ENCODE measurements at places on chromosomes 1 and 21.

DNA sequence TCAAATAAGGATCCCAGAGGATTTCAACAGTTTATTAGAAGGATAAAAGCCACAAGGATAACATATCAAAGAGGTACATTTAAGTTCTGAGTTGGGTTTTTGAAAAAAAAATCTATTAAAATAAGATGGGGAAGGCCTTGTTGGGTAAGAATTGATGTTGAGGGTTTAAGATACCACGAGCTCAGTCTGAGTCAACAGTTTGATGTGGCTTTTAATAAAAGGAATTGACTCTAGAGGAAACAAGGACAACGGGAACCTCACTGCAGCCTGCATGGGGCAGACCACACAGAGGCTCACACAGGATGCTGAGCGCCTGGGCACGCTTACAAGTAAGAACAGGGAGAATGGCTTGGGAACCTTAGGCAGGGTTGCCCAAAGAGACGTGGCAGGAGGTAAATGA is 107.5 kb downstream of the TIAM1 start:
- DNase-seq = no peak

DNA sequence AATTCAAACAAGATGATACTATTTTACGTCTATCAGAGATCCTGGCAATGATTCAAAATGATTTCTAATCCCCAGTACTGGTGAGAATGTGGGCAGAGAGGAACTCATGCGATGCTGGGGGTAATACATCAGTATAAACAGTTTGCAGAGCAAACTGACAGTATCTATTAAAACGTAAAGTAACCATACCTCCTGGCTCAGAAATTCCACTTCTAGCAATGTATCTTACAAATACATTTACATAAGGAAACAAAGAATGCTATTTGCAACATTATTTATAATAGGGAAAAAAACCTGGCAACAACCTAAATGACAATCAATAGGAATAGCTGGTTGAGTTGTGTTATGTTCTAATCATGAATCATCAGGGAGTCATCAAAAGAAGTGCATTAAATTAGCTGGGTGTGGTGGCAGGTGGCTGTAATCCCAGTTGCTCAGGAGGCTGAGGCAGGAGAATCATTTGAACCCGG is 15.9 kb downstream of the RCAN1 start:
- DNase-seq = no peak

- DNase-seq = peak; percentile 66
Observed at GRCh38 chr1:12619792-12620487, 1.9 kb upstream of the DHRS3 start.

GRCh38 chr1:219177363-219177762 is 3.7 kb downstream of the LYPLAL1 start:
- no peak for DNase-seq

DNA sequence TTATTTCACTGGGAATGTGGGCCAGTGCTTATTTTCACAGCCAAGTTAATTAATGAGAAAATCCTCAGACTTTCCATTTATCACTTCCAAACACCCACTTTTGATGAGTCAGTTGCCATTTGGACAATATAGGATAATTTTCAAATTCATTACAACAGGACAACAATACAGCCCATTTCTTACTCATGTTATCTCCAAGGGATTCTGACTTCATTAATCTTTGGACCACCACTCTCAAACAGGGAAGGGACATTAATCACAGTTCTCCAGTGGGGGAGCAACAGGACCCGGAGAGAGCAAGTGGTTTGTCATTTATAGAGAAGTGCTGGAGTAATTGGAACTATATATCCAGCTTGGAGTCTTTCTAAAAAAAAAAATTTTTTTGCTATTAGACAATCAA is 38.7 kb downstream of the JUN start:
- DNase-seq = no peak

DNA sequence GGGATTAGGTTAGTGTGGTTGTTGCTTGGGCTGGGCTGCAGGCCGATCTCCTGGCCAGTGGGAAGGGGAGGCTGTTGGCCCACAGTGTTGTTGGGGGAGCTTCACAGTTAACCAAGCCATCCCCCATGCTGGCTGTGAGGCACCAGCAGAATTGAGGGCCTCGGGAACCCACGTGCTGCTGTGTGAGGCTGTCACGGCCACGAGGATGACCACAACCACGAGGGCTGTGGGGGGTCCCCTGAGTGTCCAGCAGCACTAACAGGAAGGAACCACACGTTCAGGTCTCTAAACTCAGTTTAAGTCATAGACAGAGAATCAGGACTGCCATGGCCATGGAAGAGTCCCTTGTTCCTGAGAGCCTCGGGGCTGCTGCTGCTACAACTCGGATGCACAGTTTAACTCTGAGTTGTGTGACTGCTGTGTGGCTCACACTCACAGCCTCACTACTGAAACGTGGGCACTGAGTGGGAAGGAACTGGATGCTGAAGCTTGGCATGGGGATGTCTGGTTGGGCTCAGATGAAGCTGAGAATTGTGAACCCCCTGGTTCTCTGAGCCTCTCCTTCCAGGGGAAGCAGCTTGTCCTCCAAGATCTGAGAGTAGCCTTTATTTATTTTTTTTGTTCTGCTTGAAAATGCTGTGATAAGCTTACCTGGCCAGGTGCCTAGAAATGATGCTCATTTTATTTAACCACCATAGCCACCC is 4.8 kb upstream of the MMEL1 start:
- DNase-seq = no peak

- no peak for DNase-seq
Observed at GRCh38 chr21:33115631-33116510, 45.9 kb downstream of the OLIG1 start.

DNA sequence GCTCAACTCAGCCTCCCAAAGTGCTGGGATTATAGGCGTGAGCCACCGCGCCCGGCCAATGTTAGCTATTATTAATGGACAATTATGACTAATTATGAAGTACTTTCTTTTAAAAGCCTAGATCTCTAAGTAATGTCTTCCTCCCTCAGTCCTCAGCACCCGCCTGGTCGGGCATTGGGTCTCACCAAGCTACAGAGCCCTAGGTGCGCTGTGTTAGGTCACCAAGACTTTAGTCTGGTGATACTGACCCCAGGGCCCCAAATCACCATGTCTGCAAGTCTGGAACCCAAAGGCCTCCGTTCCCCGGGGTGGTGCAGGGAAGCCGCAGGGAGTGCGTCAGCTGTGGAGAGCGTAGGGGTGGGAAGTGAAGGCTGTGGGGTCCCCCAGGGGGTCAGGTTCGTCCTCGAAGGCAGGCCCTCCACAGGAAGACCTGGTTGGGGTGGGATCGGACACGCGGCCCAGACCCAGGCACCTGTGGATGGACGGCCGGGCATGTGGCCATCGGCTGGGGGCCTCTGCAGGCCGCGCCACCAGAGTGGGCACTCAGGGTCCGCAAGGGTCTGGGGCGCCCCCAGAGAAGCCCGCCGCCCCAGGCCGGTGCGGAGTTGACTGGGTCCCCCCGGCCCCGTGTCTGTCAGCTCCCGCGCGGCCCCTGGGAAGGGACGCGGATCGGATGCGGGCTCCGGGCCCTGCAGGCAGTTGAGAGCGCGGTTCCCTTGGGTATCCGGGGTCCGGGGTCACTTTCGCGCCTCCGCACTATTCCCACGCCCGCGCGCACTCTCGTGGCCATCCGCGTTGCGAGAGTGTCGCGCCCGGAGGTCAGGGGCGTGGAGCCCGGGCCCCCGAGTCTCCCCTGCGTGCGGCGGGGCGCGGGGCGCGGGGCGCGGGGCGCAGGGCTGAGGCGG is 710 bp upstream of the PDXK start:
- no peak for DNase-seq

DNA sequence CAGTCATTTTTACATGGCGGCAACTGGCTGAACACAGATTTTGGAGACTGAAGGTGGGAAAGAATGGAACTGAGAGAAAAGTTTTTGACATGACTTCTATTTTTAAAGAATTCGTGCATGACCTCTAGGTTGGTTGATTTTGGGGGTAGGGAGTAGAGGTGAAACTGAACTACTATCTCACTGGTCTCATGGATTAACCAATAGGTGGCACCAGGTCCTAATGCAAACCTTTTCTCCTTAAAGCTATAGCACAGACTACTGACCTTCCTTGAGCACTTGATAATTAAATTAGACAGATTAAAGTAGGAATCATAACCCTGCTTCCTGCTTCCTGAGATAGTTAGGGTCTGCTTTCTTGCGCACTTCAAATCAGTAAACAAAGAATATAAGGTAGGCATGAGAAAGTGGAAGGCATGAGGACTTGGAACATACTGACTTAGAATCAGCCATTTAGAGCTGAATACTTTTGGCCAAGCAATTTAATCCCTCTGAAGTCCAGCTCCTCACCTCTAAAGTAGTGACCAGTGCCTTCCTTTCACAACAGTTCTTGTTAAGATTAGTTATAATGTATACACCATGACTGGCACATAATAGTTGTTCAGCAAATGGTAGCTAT is 206.0 kb downstream of the CENPF start:
- no peak for DNase-seq

GRCh38 chr1:81834921-81835698 is 34.4 kb downstream of the ADGRL2 start:
- no peak for DNase-seq

DNA sequence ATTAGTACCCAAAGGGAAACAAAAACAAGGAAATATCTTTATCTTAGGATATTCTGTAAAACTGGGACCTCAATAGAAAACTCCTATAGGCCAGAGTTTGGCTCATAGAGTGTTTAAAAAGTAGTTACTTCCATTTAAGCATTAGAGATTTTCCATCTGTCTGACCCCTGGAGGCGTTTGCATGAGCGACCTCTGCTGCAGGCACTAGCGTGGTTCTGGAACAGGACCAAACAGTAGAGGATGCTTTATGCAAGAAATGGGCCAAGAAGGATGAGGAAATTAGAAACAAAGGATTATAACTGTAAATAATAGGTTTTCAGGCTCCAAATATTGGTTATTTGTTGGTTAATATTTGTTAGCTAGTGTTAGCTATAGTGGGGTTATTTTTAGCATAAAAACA is 5.7 kb downstream of the ZBTB40 start:
- no peak for DNase-seq

- DNase-seq = no peak
Observed at GRCh38 chr21:45507523-45507875, 34.7 kb downstream of the SLC19A1 start.

DNA sequence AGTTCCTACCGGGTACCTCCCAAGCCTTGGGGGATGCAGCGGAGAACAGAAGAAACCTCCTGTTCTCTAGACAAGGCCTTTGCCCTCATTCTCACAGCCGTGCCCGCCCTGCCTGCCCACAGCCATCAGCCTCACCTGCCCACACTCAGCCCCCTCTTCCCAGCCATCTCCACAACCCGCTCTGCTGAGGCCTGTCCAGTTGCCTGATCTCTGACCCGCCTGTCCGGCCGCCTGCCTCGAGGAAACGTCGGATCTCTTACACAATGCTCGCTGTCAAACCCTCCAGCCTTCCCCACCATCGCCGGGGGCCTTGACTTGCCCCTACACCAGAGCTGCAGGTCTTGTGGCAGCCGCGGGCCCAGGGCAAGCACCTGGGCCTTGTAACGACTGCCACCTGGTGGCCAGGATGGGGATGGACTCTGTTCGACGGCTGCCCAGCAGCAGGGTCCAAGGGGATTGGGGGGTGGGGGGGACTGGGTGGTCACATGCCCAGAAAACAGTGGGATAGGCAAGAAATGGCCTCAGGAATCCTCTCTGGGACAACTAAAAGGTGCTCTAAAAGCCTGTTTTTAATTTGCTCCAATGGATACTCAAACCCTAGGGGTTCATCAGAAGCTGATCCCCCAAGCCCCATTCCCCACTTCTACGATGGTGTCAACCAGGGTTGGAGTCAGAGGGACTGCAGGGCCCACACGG is 31.0 kb downstream of the SLC45A1 start:
- peak; percentile 56 for DNase-seq

DNA sequence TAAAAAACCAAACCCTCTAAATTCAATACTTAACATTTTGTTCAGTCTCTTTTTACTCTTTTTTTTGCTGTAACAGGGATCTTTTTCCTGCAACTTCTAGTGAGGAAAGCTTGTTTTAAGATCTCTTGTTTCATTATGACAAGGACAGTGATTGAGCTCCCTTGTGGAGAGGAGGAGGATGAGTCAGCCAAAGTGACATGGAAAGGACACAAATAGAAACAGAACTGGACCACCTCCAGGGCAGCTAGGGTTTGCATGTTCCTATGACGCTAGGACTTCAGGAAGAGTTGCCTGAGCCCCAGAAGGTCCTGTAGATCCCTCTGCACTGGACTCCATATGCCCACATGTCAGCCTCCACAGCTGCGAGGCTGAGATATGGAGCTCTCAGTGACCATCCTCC is 212.6 kb upstream of the FAM78B start:
- DNase-seq = no peak

DNA sequence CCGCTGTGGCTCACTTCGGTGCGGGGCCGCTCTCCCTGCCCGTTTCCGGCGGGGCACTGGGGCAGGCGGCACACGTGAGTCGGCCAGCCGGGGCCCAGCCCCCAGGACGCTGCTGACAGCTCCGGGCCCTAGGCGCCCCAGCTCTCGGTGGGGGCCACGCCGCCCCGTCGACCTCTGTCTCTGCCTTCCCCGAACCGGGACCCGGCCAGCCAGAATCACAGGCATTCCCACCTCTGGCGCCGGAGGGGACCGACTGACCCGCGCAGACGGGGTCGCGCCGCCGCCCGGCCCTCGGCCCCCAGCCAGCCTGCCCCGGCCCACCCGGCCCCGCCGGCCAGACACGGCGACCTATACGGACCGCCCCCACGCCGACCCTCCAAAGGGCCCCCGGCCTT is 755 bp downstream of the SCMH1 start:
- peak; percentile 13 for DNase-seq

GRCh38 chr1:186782791-186783190 is 46.0 kb upstream of the PLA2G4A start:
- DNase-seq = no peak

GRCh38 chr1:240824238-240824637 is 212.3 kb upstream of the GREM2 start:
- DNase-seq = no peak

DNA sequence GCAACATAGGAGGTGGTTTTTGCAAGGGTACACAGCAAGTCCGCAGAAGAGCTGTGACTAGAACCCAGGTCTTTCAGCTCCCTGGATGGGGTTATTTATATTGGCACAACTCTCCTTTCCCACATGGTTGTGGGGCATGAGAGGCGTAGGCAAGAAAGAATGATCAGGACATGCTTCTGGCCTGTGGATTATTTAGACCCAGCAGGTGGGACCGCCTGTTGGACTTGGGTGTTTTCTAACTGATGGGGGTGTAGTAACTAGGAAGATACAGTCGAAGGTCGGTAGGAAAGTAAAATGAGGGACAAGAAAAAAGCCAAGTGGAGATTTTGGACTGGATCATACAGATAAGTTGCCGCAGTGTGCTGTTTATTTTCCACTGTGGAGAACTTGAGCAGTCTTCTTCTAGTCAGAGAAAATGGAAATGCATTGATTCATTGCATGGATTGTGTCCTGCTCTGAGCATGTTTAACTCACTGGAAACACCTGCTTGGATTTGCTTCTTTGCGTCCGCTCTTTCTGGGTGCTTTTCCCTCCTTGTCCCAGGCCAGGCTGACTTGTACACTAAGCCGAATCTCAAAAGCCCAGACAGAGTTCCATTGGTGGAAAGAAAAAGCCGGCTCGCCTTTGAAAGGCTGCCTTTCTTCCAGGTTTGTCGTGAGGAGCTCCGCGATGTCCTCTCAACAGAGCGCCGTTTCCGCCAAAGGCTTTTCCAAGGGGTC is 592 bp downstream of the CRCT1 start:
- no peak for DNase-seq

GRCh38 chr1:40423264-40423642 is 27.0 kb upstream of the ZFP69B start:
- no peak for DNase-seq

All from hematopoietic multipotent progenitor cell (in vitro differentiated cells).